Regular cardiac myocyte (primary cell): ENCODE measurements at places on chromosomes 7 and 10. TPM values are rescaled to one million over a fixed set of nuclear protein-coding genes. Genes with fewer than 3 reads are reported as not detected.

The CTAGE6 gene
- 0.58 and 2.3 TPM in 2 replicates for total RNA-seq

The ABCB8 gene
- total RNA-seq: 26.5 and 37.4 TPM in 2 replicates

The RSPH10B2 gene
- 0.85 TPM in 1 of 2 replicates, not detected in the other for total RNA-seq

The ZDHHC6 gene
- 26.2 and 33.9 TPM in 2 replicates for total RNA-seq

The VWDE gene
- 0.19 TPM in 1 of 2 replicates, not detected in the other for total RNA-seq

The PTF1A gene
- not detected in 2 replicates for total RNA-seq
